ENCODE measurements at places on chromosomes 1 and 21. TPM values are rescaled to one million over a fixed set of nuclear protein-coding genes. Genes with fewer than 3 reads are reported as not detected.

DNA sequence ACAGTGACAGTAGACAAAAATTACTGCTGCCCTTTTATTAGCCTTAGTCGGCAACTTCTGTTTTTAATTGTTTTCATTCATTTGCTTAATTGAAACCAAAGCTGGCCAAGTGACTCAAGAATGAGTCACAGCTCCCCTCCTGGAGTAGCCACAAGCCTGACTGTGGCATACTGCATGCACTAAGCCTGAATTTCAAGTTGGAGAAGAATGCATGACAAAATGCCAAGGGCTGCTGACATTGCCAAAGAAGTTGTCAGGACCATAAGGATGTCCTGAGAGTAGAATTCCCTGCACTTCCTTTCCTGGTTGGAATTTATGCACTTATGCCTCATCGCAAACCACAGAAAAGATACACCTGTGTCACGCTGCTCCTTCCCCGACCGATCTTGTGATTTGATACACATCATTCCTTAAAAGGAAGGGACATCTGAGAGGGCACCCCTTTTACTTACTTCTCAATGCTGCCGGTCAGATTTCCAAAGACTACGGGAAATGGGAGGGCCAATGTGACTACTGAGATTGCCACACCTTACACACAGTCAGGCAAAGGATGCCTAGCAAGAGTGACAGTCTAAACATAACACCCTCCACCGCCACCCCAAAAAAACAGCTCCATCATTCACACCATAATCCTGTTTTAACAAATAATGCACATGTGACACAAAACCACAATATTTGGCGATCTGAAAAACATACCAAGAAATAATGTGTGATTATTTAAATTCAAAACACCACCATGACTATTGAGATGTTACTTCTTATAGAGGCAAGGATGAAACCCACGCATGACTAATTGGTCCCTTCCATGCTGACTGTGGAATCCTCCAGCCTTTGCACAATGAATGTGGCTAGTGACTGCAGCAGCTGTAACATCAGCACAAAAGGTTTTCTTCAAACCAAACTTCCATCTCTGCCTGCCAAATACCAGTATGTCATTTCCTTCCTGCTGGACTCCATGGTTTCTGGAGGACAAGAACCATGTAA, 28.2 kb downstream of the VAV3 start:
- no peaks in the 10 kb centered on the region for H3K27me3 ChIP-seq
- H3K4me1 ChIP-seq: peaks cover 45% of the 10 kb centered on the region
- no peak for DNase-seq
- H3K36me3 ChIP-seq: peaks cover 4% of the 10 kb centered on the region

DNA sequence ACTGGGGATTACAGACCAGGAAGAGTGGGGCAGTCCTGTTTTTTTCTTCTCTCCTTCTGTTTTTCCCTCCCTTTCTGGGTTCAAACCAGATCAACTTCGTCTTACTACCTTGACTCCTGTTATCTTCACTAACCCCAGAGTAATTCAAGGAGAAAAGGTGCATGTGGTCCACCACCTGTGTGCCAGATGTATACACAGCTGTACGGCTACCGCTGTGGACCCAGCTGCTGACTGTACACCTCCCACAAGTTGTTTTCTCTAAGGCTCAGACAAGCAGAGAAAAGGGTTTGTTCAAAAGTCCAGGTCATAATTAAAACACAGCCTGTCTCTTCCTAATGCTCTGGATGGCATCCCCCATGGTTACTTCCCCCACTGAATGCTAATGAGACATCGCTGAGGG, 102.1 kb downstream of the LMX1A start:
- no peaks in the 10 kb centered on the region for H3K4me1 ChIP-seq
- H3K27ac ChIP-seq: no peak overlapping the region
- DNase-seq: no peak
- H3K4me3 ChIP-seq: no peak overlapping the region

- H3K27ac ChIP-seq: peak within 1 kb of the TSS; percentile 99
- H3K4me1 ChIP-seq: peaks cover 41% of the 10 kb centered on the region
- DNase-seq: peak; percentile 97
- peak within 1 kb of the TSS; percentile 96 for H3K4me3 ChIP-seq
- no peaks in the 10 kb centered on the region for H3K27me3 ChIP-seq
- H3K36me3 ChIP-seq: no peaks in the 10 kb centered on the region
Observed at GRCh38 chr1:246931549-246932365, at the start of gene AHCTF1. Gene AHCTF1, minus strand, starts transcription at chr1:246931948. Its CDS starts 13,578 bp downstream, at chr1:246918370.

GRCh38 chr1:219381396-219381795, 207.7 kb downstream of the LYPLAL1 start:
- H3K36me3 ChIP-seq: no peaks in the 10 kb centered on the region
- H3K4me1 ChIP-seq: no peaks in the 10 kb centered on the region
- DNase-seq: no peak
- no peak overlapping the region for H3K27ac ChIP-seq
- H3K27me3 ChIP-seq: no peaks in the 10 kb centered on the region

GRCh38 chr1:243475966-243476365, 220.1 kb downstream of the SDCCAG8 start:
- H3K27me3 ChIP-seq: no peaks in the 10 kb centered on the region
- H3K27ac ChIP-seq: no peak overlapping the region
- peaks cover 24% of the 10 kb centered on the region for H3K4me1 ChIP-seq
- peaks cover 10% of the 10 kb centered on the region for H3K36me3 ChIP-seq
- no peak for DNase-seq

TSEN15 gene
- 47.1 TPM for total RNA-seq
